Activated CD4-positive, alpha-beta memory T cell treated with anti-CD3 and anti-CD28 coated beads for 36 hours (primary cell): ENCODE measurements at places on chromosomes 7 and 10. TPM values are rescaled to one million over a fixed set of nuclear protein-coding genes. Genes with fewer than 3 reads are reported as not detected.

VSTM4 gene
- 0.24 TPM for total RNA-seq

PTPN20 gene
- total RNA-seq = 1.5 TPM

SPDYE8 gene
- not detected for total RNA-seq

PNLIPRP1 gene
- not detected for total RNA-seq

MCM10 gene
- total RNA-seq = 74.2 TPM

GRCh38 chr7:47610506-47611044, 28.7 kb upstream of the TNS3 start:
- H3K36me3 ChIP-seq = no peaks in the 10 kb centered on the region
- H3K27me3 ChIP-seq = no peaks in the 10 kb centered on the region
- no peak overlapping the region for H3K27ac ChIP-seq
- no peak overlapping the region for H3K4me3 ChIP-seq
- H3K4me1 ChIP-seq = no peaks in the 10 kb centered on the region
- no peak for DNase-seq
